ENCODE measurements at places on chromosomes 2 and 18. TPM values are rescaled to one million over a fixed set of nuclear protein-coding genes. Genes with fewer than 3 reads are reported as not detected.

DNA sequence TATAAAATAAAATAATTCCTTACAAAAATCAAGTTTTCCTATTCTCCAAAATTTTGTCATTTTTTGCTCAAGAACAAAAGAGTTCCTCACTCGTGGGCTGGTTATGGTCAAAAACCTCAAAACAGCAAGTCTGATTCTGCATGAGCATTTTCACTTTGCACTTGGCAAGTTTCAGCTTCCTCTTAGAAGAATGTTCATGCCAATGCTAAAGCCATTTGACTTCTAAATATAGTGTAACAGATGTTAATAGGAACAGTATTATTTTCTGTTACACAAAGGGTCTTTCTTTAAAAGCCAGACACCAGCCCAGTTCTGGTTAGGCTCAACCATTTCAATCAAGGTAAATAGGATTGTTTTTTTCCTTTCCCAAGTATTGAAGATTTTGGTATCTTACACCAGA lies 261.3 kb upstream of the CCDC68 start:
- peak; percentile 81 for DNase-seq

GRCh38 chr2:223537651-223538601 lies 64.2 kb downstream of the SCG2 start:
- DNase-seq: peak; percentile 78

DNA sequence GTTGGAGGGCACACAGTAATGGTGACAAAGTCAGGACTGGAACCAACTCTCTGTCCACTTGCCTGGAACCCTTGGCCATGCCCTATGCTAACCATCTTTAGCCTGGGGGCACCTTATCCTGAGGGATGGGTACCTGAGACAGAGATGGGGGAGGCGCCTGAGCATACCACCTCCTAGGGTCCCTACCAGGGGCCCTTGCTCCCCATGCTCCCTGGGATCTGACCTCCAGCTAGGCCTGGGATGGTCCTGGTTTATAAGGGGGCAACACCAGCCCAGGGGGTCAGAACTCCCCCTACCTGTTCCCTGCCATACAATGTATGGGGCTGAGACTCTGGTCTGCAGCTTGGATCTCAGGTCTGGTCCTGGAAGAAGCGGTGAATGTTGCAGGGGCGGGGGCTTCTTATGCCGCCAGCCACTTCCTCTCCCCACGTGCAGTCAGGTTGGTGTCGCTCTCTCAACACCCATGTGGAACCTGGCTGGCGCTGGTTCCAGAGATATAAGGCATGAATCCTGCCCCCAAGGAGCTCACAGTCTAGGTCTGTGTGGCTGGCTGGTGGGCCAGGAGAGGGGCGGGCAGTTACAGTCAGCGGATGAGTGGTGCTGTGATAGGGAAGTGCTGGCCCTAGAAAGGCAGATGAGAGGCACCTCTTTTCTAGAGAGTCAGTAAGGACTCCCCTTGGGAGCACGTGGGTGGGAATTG lies 3.8 kb upstream of the TOGARAM2 start:
- DNase-seq: no peak

DNA sequence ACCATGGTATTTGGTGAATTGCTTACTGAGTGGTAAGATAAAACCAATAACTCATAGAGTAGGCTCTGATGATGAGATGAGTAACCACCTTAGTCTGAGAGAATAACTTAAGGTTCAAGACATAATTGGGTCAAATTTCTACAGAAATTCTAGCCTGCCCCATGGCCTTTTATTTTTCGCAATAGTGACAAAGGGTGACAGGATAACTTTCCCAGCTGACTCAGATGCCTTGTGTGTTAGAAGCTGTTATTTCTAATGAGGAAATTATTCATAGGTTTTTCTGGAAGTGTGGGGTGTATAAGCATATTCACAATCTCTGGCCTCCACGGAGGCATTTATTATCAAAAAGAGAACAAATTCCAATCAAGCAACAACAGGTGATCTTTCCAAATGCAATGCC lies 159.0 kb downstream of the NUP35 start:
- no peak for DNase-seq

DNA sequence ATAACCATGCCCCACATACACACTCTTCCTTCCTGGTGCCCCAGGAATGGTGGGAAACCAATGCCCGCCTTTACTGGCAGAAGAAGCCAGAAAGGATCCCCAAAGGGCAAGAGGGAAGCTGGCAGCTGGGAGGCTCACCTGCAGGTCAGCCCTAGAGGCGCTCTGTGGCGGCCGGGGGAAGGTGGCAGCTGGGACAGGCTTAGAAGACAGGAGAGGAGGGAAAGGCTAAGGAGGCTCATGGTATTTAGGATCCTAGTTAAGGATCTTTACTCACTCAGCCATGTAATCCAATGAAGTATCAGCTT lies 23.8 kb downstream of the ADRA2B start:
- DNase-seq: no peak

DNA sequence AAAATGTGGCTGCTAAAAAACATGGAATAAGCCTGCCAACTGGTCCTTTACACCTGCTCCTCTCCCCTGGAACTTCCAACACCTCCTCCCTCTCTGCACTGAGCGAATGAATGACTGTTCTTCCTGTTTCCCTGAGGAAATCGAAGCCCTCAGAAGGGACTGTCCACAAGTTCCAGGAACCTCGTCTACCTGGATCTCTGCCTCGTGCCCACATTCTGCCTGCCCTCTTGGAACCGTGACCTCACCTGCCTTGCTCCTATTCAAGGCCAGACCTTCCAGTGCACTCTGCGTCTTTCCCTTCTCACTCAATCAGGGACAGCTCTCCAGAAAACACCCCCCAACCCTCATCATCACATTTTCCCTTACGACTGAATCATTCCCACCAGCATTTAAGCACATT lies 4.4 kb upstream of the CAB39 start:
- DNase-seq: no peak

- no peak for DNase-seq
Observed at GRCh38 chr2:227509824-227510619, 38.1 kb downstream of the AGFG1 start.

GRCh38 chr2:45905632-45905958 lies 254.1 kb downstream of the PRKCE start:
- no peak for DNase-seq

DNA sequence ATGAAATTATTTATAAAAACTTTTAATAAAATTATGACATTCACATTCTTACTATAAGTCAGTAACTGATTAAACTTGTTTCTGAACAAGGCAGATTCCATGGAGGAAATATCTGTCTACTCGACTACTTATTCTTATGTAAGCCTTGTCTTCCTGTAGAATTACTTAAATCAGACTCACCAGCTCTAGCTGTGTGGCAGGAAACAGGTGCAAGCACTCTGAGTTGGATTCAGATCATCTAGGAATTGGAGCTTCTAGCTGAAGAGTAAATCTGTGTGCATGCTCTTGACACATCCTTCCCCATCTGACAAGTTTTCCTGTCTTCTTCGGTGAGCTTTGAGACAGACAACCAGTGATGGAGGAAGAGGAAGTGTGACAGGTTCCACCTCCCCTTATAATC lies 284.7 kb downstream of the TRIB2 start:
- peak; percentile 51 for DNase-seq

- DNase-seq: no peak
Observed at GRCh38 chr18:11279461-11279860, 130.1 kb upstream of the PIEZO2 start.

GRCh38 chr2:19369341-19369955 lies 11.0 kb upstream of the OSR1 start:
- DNase-seq: no peak

ANKRD36 gene
- polyA plus RNA-seq: 9.1 TPM

LIMS4 gene
- 2.8 TPM for polyA plus RNA-seq

ONECUT2 gene
- polyA plus RNA-seq: 1.1 TPM

FAM124B gene
- 6.9 TPM for polyA plus RNA-seq
